ENCODE measurements at places on chromosomes 4 and X.
A peak's percentile ranks its signal among the peaks of the same experiment; 100 is the strongest.

DNA sequence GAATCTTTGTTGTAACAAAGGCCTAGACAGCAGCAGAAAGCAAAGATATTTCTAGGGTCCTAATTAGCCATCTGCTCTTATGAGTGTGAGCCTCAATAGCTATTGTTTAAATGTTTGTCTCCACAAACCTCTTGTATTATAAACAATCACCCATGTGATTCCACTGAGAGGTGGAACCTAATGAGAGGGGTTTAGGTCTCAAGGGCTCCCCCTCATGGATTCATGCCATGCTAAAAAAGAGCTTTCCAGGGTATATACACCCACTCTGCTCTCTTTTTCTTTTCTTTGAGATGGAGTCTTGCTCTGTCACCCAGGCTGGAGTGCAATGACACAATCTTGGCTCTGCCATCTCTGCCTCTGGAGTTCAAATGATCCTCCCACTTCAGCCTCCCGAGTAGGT lies 42.1 kb downstream of the TRIM61 start:
- DNase-seq, result no peak

DNA sequence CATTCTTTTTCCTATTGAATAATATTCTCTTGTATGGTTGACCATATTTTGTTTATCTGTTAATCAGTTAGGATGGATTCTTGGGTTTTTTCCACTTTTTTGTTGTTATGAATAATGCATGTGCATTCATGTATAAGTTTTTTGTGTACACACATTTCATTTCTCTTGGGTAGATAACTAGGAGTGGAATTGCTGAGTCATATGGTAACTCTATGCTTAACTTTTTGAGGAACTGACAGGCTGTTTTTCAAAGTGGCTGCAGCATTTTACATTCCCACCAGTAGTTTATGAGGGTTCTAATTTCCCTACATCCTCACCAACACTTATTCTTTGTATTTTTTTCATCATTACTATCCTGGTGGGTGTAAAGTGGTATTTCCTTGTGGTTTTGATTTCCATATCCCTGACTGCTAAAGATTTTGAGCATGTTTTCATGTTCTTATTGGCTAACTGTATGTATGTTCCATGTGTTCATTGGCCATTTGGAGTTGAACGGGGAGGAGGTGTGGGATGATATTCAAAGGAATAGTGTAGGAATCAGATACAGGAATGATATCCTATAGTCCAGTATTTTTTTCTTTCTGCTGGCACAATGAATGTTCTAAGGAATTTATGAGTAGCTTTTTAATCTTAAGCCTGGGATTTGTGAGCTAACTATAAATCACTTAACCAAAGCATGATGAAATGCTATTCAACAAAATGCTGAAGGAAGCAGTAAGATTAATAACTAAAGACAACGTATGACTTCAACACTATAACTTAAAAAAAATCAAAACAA lies 114.3 kb downstream of the AMELX start:
- no peak for DNase-seq

- no peak for DNase-seq
These were observed 81.1 kb downstream of the ARAP2 start for GRCh38 chr4:36163198-36163597.

- peak; percentile 72 for DNase-seq
These were observed 46.9 kb upstream of the MSANTD1 start for GRCh38 chr4:3201718-3202702.

GRCh38 chr4:177109769-177110168 lies 199.9 kb upstream of the NEIL3 start:
- DNase-seq, result no peak

DNA sequence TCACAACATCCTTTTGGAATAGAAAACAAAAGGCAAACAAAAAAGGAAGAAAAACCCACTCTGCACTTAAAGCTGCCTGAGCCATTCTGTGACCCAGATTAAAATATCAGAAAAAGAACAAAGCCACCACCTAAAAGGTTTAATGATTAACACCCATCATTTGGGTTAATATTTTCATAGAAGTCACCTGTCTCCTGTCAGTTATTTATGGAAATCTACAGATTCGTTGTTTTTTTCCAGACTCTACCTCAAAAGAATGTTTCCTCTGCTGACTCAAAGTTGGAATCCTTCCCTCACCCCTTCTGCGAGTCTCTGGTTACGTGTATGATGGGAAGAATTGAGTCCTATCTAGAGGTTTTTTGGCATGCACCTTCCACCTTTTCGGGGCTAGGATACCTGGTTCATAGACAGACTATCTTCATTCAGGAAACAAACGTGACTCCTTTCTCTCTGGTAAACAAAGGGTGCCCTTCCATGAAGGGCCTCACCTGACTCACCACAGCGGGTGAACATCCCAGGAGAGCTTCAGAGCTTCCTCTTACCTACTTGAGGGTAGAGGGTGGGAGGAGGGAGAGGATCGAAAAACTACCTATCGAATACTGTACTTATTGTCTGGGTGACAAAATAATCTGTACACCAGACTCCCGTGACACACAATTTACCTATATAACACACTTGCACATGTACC lies 19.6 kb upstream of the CA5B start:
- DNase-seq, result no peak

GRCh38 chrX:123884809-123885408 lies 25.1 kb downstream of the XIAP start:
- no peak for DNase-seq

GRCh38 chrX:77347572-77347971 lies 99.6 kb upstream of the FGF16 start:
- DNase-seq, result no peak

DNA sequence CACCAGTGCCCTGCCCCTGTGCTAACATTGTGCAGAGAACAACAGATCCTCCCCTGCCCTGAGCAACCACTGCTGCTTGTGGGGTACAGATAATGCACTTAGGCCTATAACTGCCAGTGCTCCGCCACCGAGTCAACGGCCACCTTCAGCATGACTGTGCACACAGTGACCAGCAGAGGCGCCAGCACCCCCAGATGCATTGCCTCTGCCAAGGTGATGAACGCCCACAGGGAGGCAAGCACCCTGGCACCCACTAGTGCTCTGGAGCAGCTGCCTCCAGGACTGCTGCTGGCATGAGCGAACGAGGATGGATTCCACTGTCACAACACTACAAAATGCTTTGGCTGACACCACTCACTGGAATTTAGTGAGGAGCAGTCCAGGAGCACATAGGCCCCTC lies 38.2 kb downstream of the SPIN2B start:
- no peak for DNase-seq

GRCh38 chr4:31617667-31618066 lies 897.5 kb downstream of the PCDH7 start:
- no peak for DNase-seq

DNA sequence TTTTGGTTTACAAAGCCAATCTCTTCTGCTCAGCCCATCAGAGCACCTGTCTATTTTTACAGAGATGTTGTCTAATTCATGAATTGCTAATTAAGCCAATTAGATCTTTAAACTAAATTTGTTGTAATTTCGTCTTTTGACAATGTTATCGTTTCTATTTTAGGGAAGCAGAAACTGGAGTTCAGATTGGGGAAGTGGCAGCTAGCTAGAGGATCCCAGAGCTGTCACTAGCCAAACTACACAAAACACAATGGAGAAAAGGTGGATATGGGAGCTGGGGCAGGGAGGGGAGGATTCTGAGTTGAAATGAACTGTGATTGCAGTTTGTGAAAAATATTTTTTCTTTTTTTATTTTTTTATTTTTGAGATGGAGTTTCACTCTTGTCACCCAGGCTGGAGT lies 35.8 kb downstream of the CASP3 start:
- DNase-seq, result no peak

- no peak for DNase-seq
These were observed 43.4 kb downstream of the TET2 start for GRCh38 chr4:105189855-105190650.

- no peak for DNase-seq
These were observed 232.3 kb upstream of the NEIL3 start for GRCh38 chr4:177077095-177077971.

DNA sequence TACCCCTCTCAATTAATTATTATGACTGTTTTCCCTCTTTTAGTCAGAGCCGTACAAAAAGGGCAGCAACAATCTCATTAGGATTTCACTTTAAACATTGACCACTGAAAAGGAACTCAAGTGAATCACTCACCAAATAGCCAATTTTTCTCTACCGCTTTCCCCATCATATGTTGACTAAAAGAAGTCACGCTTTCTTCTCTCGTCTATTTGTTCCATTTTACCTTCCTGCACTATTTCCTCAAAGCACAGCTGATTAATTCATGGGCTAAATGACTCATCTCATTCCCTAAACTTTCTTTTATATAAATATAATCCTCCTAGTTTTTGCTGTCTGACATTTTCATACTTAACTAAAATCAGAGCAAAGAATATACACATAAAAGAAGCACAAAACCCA lies 8.2 kb downstream of the MID1 start:
- no peak for DNase-seq

DNA sequence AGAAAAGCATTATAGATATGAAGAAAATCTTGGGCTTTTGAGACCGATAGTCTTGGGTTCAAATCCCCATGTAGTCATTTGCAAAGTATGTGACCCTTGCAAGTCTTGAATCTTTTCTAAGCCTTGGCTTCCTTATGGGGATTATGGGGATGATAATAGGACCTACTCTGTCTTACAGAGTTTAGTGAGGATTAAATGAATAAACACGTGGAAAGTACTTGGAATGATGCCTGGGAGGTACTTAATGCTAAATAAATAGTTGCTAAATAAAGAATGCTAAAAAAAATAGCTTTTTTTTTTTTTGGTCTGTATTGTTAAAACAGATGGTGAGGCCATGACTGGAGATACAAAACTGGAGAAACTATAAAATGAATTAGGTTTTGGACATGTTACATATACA lies 292.7 kb downstream of the GPAT3 start:
- no peak for DNase-seq

DNA sequence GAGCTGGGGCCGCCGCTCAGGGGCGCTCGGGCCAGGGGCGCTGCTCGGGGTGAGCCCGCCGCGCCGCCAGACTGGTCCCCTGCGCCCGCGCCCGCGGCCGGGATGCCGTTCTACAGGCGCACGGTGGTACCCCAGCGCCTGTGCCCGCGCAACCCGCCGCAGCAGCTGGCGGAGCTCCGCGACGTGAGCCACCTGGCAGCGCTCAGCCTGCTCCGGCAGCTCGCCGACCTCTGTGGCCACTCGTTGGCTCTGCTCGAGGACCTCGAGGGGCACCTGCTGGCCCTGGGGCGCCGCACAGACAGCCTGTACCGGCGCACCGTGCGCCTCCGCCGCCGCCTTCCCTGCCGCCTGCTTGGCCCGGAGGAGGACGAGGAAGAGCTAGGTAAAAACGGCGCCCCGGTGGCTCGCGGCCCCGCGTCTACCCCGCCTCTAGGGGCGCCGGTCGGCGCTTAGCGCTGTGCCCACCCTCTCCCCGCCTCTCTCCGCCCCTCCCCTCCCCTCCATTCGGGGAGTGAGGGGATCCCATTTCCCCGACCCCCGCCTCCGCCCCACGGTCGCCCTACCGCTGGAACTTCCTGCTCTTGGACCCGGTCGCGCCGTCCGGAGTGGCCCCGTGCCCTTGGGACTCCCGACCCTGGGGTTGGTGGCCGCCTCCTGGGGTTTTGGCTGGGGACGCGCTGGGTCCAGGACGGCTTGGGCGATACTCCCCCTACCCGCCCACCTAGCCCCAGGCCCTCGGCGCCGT lies 513 bp downstream of the NHSL2 start:
- peak; percentile 61 for DNase-seq

DNA sequence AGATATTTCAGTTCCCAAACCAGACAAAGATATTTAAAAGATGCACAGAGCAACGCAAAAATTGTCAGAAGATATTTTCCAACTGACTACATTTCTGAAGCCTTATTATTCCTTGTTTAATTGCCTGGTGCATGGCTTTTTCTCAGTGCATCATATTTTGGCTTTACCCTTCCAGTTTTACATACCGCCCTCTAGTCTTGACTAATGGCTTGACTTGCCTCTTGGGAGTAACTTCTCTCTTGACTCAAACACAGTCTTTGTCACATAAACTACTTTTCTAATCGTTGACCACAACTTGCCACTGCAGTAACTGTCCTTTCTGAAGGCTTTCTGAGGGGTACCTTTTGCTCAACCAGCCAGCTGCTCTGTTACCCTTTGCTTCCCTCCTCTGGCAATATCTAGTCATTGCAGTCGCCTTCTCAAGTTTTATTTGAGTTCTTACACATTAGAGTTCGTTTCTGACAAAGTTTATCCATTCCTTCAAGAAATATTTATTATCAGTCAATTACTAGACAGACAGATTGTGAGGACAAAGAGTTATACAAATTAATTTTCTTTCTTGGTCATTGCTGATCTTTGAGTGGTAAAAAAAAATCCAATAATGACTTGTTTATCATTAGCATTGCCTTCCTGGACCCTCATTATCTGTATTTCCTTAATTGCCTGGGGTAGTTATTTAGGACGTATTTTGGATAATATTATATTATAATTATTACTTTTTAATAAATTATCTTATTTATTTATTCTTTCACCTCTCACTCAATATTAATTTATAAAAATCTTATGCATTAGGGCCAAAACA lies 506.9 kb upstream of the PCDH10 start:
- DNase-seq, result no peak

- DNase-seq, result no peak
These were observed 30.1 kb downstream of the HMGB3 start for GRCh38 chrX:151013164-151013743.

- no peak for DNase-seq
These were observed 22.7 kb downstream of the JADE1 start for GRCh38 chr4:128832243-128832625.

DNA sequence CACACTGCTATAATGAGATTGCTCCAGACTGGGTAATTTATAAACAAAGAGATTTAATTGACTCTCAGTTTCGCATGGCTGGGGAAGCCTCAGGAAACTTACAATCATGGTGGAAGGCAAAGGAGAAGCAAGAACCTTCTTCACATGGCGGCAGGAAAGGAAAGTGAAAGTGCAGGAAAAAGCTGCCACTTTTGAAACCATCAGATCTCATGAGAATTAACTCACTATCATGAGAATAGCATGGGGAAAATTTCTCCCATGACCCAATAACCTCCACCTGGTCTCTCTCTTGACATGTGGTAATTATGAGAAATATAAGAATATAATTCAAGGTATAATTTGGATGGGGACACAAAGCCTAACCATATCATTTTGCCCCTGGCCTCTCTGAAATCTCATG lies 884.2 kb downstream of the GLUD2 start:
- no peak for DNase-seq

- no peak for DNase-seq
These were observed 221.7 kb downstream of the ARHGAP24 start for GRCh38 chr4:85696661-85697060.

GRCh38 chrX:9573282-9574106 lies 108.6 kb downstream of the TBL1X start:
- DNase-seq, result no peak

- no peak for DNase-seq
These were observed 32.3 kb downstream of the CYBB start for GRCh38 chrX:37812110-37812509.
